ENCODE measurements at places on chromosomes 5 and 9.

DNA sequence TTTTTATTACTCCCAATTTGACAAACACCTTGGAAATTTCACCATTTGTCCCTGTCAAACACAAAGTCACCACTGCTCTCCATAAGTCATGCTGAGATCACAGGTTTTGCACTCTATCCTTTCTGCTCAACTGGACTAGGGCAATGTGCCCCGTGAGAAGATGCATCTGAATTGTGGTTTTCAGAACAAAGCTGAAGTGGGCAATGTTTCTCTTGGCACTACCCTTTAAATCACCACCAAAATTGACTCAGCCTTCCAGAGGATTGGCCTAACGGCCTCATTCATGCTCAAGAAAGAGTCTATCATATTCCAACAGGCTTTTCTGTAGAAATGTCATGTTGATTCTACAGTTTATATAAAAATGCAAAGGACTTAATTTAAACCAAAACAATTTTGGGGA lies 81.0 kb upstream of the TRIO start:
- no peak for DNase-seq

- DNase-seq = no peak
These were observed 239.9 kb downstream of the SAXO1 start for GRCh38 chr9:18793122-18793521.

DNA sequence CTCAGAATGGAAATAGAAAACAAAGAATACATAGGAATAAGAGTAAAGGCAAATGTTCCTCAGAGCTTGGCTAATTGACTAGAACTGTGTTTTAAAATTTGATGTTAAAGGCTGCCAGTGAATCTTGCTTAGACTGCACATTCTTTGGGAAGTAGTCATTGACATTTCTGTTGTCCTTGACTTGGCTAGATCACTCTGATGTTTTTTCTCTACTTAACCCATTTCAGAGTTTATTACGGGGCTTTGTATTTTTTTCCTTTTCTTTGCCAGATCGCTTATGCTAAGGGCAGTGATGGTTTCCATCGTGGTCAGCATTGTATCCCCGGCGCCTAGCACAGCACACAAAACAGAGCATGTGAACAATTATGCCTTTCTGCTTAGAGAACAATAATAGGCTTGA lies 1126.7 kb upstream of the CDH9 start:
- DNase-seq = no peak

DNA sequence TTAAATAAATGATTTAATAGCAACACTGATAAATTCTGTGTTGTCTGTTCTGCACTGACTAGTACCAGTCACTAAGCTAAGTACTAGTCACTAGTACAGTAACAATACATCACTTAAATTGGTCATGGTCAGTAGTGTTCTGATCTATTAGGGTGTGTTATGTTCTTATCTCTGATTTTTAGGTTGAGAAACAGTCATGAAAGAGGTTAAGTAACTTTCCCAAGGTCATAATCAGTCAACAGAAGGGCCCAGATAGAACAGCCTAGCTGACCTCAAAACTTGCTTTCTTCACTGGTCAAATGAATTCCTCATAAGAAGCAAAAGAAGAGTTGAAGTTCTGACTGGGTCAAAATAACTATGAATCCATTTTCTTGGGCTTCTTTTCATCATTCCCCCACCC lies 1492.7 kb downstream of the MAT2B start:
- no peak for DNase-seq

DNA sequence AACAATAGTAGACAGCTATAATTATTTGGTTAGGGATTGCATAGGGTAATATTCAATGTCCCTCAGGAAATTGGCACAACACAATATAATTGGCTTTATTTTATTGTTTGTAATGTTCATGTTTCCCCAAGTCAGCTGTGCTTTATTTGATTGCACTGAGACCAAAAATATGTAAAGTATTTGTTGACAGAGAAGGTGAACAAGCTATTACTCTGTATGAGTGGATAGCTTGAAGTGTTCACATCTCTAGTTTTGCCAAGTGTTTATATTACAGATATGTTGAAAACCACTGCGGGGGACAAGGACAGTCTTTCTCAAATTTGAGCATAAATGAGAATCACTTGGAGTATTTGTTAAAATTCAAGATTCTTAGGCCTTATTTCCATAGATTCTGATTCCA lies 83.3 kb downstream of the RAB3C start:
- no peak for DNase-seq

DNA sequence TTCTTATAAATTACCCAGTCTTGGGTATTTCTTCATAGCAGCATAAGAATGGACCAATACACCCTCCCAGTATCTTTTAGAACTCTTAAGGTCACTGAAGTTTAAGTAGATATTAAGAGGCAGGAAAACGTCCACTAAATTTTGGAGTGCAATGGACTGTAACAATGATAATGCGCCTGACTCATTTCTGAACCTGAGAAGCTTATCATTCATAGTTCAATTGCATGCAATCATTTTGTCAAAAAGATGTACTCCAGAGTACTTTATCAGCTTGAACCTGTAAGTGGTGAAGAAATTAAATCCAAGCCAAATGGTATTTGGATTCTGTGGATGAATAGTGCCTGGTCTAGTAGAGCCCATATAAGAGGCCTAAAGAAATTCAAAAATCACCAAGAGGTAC lies 196.5 kb upstream of the CDH9 start:
- DNase-seq = no peak

GRCh38 chr5:161572914-161573313 lies 26.4 kb upstream of the GABRB2 start:
- no peak for DNase-seq

- DNase-seq = no peak
These were observed 14.8 kb downstream of the SLC25A46 start for GRCh38 chr5:110753600-110753999.

Data from stimulated activated CD4-positive, alpha-beta T cell treated with anti-CD3 and anti-CD28 coated beads, Interleukin-12 subunit alpha, Interleukin-12 subunit beta, amount 100 ng/mL, for 4 hours (primary cell).